Fibroblast of skin of back (primary cell): ENCODE measurements at places on chromosomes 5 and 9.

GRCh38 chr9:131418143-131419025, 24.5 kb downstream of the PRRC2B start:
- no peak for DNase-seq

- DNase-seq = no peak
Observed at GRCh38 chr5:167356374-167356773, 935.1 kb upstream of the WWC1 start.

DNA sequence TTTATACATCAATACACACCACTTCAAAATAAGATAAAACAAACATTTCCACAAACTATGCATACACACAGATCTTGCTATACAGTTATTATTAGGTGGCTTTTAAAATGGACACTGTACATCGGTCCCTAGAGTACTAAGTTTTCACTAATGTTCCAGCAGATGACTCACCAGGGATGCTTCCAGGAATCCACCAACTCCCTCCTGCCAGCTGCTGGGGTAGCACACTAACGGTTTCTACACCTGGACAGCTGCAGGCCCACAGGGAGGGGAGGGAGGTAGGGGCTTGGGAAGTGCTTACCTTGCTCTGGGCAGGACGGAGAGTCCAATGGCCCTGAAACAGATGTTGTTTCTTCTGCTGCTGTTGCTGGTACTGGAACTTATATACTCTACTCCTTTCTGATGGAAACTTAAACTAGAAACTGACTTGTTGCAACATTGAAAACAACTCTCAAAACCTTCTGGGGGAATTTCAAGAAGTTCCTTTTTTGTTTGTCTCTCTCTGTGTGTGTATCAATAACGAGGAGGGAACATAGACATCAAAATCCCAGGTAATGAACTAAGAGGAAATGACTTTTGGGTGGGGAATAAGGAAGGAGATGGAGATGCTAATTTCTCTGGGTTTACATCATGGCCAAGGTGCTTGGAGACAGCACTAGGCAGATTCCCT, at the start of gene IL12B:
TSS of gene IL12B (minus strand) at position 357 of the 670 bp plus-strand sequence. CDS start 3,705 bp downstream, outside the sequence.
- DNase-seq = peak; percentile 53

GRCh38 chr9:124820698-124821623, 32.3 kb upstream of the WDR38 start:
- DNase-seq = no peak

DNA sequence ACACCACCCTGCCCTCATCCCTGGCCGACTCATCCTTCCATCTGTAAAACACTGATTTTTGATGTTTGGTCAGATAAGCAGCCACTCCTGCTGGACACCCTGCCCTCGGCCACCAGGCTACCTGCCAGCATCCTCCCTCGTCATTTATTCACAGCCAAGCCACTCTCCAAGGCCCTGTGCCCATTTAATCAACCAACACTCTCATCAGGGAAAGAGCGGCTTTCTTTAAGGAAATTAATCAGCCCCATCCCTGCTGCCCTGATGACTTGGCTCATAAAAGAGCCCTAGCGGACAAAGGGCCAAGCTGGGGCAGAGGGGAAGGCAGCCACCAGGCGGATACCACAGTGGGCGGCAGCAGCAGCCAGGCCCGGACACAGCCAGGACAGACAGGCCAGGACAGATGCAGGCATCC, 52.4 kb downstream of the GOLM1 start:
- DNase-seq = no peak

DNA sequence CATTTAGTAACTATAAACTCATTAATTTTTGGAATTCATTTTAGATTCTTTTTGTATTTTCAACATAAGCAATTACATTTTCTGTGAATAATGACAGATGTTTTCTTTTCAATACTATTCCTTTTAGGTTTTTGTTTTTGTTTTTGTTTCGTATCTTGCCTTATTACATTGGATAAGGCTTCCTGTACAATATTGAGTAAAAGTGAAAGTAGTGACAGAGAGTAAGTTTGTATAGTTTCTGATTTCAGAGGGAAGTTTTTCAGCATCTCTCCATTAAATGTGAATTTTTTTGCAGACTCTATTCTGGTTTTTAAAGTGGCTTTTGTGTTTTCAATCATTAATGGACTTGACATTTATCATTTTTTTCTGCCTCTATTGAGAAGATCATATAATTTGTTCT, 12.8 kb upstream of the CAMK4 start:
- DNase-seq = no peak

DNA sequence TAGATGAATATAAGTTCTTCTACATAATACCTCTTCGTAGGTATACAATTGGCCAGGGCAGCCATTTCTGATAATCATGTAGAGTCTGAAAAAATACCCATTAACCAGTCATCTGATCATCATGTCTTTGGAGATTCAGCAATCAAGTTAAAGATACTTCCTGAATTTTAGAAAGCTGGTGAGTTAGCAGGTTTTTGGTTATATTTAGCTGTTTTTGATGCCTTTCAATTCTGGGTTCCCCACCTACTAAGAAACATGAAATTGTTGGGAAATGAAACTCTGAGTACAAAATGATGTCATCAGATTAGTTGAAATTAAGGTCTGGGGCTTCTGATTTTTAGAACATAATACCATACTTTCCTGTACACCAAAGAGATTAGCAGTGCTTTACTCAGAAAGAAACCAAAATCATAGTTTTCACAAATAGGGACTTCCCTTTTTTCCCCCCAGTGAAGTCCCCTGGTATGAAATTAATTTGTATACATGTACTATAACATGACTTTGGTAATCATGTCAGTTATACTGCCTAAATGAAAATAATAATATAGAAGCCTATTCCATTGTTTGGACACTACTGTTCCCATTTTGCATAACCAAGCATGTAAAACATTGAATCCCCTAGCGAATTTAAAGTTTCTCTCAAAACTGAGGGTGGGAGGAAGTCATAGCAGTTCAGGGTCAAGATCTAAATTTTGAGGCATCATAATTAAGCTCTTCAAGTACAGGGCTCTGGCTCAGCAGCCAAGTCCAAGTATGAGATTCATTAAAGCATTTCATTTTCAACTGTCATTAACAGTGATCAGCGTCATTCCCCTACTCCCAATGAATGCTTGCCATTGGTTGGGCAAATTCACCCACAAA, 17.9 kb downstream of the PRLR start:
- no peak for DNase-seq

- DNase-seq = peak; percentile 44
Observed at GRCh38 chr5:31990701-31991110, 183.4 kb downstream of the GOLPH3 start.

GRCh38 chr5:149956685-149957084, 3.9 kb upstream of the SLC26A2 start:
- no peak for DNase-seq

DNA sequence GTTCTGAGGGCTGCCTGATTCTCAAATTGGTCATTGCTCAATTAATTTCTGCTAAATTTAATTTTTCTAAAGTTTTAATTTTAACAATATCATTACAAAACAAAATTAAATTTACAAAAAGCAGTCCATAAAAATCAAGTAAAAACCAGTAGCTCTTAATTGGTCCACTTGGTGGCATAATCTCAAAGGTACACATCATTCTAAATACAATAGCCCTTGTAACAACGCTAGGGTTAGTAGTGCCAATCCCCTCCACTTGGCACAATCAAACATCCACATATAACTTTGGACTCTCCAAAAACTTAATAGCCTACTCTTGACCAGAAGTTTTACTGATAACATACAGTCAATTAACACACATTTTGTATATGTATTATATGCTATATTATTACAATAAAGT, 1.9 kb upstream of the NDUFB6 start:
- DNase-seq = no peak

DNA sequence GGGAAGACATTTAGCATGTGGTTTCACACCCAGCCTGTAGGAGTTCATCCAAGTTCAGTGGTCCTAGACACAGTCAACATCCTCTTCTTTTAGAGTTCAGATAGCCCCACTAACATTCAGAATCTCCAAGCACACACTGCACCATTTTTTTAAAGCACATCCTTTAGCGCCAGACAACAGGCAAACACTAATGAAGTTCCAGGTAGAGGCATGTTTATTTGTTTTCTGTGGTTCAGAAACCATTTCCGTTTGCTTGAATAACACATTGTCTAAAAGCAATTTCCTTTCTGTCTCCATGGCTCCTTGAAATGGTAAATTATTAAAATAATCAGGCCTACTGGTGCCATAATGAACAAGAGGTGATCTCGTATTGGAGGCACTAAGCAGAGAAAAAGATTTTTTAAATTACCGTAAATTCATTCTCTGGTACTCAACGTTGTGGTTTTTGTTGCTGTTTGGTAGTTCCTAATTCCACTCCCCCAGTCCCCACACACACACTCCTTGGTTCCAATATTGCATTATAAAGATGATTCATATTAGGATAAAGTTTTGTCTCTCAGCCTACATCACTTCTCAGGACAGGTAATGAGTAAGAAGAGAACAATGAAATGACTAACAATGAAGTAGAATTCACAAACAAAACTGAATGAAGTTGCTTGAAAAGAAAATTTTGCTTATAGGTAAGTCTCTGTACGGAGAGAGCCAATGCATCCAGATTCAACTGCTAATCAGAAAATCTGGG, 153.1 kb downstream of the PCSK1 start:
- DNase-seq = no peak

DNA sequence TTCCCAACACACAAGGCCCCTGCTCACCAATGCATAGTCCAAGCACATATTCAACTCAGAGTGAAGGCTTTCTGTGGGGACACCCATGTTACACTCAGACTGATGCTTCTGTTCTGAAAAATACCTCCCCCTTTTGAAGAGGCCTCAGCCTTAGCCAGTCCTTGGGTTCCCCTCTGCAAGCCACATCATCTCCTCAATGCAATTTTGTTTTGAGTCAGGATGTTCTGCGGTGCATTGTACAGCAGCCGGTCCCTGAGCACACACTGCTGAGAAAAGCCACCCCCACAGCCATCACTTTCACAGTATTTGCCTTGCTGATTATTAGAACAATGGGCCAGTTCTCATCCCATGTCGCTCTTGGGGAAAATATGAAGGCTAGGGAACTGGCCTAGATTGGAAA, 241.2 kb downstream of the FAM114A2 start:
- no peak for DNase-seq

DNA sequence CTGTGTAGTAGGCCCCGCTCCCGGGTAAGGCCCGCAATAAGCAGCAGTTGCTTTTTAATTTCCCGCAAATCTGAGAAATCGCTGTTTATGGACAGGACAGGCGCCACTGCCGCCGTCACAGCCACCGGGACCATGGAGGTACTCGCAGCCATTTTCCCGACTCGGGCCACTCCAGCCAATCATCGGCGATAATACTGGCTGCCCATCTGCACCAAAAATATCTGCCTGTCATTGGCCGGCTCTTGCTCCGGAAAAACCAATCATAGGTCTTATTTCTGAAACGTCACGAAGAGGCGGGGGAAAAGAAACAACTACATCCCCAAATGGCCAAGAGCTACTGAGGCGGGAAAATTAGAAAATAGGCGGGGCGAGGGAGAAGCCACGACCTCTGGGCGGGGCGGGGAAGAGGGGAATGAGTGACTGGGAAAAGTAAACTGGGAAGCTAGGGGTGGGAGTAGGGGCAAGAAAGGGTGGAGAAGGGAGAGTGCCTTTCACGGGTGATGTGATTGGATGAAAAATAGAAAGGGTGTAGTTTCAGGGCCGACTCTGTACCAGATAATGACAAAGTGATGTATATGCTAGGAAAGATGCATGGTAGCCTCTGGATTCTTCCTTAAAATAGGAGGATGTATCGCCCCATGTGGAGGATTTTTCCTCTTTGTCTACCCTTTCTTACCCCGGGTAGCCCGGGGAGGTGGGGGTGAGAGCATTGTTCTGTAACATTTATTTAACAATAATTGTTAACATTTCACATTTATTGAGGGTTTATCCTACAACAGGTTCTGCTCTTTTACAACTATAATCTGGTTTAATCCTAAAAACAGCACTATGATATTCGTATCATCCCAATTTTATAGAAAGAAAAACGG, at the start of gene CDC23:
TSS of gene CDC23 (minus strand) at position 163 of the 869 bp plus-strand sequence. CDS start at position 152, 11 bp downstream.
- peak; percentile 99 for DNase-seq

GRCh38 chr5:3742750-3743149, 147.1 kb downstream of the IRX1 start:
- no peak for DNase-seq

- DNase-seq = no peak
Observed at GRCh38 chr5:54792611-54793404, 192.6 kb downstream of the ESM1 start.

- DNase-seq = peak; percentile 9
Observed at GRCh38 chr5:76688836-76689235, 27.1 kb upstream of the F2R start.

- DNase-seq = no peak
Observed at GRCh38 chr9:134517069-134517680, 124.4 kb upstream of the COL5A1 start.

DNA sequence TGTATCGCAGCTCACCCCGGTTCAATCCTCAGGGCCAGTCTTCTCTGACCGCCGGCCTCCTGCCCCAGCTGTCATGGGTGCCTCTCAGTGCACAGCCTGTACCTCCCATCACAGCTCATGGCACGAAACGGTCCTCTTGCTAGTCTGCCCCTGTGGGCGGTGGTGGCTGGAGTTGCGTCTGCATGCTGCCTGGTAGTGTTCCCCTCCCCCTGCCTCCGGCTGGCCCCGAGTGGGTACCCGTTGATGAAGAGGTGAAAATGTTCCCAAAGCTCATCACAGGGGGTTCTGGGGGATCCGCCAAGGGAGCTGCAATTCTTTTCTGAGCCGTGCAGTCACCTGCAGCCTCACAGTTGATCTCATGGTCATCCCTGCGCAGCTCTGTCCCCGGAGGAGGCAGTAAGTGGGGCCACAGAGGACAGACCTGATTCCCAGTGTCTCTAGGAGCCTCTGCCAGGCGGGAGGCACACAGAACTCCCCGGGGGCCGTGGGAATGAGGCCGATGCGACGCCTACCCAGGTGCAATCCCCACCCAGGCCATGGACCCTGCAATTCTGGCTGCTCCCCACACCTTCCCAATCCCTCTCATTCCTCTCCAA, 34.7 kb upstream of the FIBCD1 start:
- no peak for DNase-seq

DNA sequence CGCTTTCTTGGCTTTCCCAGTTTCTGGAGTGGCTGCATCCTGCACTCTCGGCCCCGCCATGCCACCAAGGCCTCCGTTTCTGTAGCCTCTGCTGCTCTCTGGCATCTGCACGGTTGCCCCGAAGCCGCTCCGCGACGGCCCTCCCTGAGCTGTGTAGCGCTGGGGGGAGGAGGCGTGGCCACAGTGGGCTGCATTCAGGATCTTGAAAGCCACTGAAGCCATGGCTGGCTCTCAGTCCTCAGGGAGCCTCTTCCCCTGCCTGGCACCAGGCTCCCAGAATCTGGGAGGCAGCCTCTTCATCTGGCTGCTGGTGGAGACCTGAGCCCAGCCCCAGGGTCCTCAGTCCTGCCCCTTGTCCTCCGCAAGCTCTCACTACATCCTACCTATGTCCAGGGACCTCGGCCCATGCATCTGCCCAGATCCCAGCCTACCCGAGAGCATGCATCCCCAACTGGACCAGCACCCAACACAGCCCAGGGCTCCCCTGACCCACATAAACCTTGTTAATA, 25.1 kb downstream of the PAEP start:
- DNase-seq = no peak

GRCh38 chr5:149865746-149866145, 78.8 kb downstream of the PDE6A start:
- no peak for DNase-seq

- DNase-seq = peak; percentile 74
Observed at GRCh38 chr9:23117616-23118015, 671.0 kb downstream of the DMRTA1 start.
